ENCODE measurements at places on chromosomes 1 and 21.

- no peak for DNase-seq
These were observed 280 bp downstream of the CREB3L4 start for GRCh38 chr1:153968000-153968363.

DNA sequence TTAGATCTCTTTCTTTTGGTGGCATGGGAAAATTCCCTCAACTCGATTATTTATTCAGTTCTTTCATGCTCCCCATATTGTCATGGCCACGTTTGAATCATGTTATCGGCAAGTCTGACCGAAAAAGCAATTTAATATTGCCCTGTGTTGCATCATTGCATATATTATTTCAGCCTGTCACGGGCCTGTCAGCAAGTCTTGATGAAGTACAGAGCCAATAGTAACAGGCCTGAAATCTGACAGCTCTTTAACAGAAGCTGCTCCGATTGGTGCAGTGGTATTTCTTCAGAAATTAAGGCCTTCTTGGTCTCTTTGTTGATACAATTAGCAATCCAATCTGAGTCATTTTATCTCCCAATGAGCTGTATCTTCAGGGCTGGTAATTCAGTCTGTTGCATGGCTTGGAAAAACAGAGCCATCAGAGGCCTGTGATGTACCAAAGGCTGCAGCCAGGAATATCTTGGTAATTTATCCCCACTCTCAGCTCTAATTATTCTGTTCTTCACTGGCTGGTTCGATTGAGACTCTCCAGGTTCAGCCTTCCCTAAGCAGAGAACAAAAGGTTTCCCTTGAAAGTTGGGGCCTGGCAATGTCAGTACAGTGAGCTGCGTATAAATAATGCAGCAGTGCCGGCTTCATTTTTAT lies 149.5 kb downstream of the FGGY start:
- DNase-seq = no peak

DNA sequence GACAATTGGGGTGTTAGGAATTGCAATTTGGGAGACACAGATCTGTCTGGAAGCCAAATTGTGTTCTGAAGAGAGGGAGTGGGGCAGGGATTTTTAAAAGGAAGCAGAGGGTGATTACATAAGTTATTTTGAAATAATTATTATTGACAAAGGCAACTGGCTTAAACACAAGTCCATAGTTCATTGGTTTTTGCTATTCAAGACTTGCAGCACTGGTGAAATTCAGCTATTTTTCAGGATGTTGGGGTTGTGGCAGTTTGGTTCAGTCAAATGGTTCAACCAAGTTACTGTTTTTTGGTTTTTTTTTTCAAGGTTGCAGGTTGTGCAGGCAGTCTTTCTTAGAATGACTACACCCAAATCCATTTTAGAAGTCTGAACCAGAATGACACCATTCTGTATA lies 300.0 kb upstream of the DEPDC1 start:
- no peak for DNase-seq

DNA sequence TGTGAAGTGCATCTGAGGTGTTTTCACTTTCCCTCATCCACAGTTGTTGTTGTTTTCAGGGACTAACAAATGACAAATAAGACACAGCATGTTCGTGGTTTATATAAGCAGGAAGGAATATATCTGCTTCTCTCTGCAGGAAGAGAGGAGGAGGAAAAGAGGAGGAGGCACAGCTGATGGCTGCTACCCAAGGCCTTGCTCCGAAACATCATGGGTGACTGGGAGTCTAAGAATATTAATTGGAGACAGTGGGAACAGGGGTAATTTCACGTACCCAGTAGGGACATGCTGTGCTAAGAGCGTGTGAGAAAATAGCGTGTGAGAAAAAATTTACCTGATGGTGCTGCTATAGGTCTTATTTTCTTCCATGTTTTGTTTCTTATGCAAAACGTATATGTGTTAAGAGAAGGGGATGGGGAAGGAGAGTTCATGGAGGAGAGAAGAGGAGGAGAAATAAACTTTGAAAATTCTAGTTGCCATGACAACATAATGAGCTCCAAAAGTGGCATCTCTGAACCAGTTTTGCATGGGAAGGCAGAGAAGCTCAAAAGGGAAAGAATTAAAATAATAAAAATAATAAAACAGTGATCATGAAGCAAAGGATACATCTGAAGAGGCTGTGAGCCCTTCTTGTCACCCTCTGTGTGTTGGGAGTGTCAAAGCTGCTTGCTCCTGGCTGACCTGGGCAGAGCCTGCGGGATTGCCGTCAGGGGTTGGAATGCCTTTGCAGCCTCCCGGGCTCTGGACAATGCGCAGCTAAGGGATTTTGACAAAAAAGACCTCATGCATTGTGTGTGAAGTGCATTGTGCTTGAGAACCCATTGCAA lies 192.0 kb downstream of the CACNA1E start:
- no peak for DNase-seq

DNA sequence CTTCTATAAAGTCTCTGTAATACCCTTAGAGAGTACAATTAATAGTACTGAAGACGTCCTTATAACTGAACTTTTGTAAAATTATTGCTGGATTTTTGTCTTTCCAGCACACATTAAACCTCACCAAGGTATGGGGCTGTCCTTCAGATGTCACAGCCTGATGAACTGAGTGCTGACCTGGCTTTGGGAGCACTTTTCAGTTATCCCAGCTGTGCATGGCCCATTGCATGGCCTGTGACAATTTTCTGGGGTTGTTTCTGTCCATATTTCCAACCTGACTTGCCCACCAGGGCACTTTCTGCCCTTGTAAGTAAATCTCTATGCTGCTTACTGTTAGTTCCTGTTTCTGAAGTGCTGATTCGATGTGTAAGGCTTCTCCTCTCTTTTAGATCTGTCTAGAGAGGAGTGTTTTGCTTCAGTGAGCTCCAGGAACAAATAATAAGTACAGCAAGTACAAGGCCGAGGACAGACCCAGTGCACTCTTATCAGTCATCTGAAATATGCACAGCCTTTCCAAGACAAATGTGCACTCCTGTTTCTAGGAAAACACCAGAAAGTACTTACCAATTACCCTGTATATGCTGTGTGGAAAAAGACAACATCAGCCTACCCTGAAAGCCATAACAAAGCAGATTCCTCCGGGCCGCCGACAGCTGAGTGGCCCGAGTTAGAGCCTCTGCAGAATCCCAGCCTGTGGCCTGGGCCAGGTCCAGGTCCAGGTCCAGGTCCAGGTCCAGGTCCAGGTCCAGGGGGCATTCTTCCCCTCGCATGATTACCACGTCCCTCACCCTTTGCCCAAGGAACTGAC lies 121.7 kb downstream of the DHRS3 start:
- no peak for DNase-seq

- no peak for DNase-seq
These were observed 7.3 kb downstream of the OR2C3 start for GRCh38 chr1:247528812-247529474.

DNA sequence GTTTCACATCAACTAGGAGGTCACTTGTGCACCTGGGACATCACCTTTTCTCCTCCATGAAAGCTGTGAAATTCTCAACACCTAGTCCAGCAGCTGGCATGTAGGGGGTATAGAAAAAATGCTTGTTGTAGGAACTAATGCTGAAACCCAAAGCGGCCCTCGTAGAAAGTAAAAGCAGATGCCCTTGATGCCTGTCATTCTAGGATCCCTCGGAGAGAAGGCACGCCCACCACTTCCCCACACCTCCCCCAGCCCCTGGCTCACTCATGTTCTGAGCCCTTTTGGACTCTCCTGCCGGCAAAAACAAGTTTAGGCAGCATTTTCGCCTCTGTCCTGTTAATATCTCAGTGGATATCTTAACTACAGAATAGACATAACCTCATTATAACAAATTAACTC lies 36.5 kb downstream of the RIPK4 start:
- DNase-seq = no peak

DNA sequence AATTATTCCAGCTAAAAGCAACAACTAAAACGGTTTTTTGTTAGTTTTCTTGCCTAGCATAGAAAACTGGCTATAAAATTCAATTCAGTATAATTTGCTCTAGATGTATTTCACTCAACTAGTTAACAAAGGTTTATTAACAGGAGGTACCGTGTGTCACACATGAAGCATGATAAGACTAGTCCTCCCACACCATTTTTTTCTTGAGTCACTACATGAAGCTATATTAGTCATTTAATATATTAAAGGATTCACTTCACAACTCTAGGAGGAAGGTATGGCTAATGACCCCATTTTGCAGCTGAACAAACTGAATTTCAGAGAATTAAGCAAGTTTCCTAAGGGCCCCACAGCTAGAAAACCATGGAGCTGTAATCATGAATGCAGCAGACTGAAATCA lies 307.8 kb upstream of the USP25 start:
- no peak for DNase-seq

DNA sequence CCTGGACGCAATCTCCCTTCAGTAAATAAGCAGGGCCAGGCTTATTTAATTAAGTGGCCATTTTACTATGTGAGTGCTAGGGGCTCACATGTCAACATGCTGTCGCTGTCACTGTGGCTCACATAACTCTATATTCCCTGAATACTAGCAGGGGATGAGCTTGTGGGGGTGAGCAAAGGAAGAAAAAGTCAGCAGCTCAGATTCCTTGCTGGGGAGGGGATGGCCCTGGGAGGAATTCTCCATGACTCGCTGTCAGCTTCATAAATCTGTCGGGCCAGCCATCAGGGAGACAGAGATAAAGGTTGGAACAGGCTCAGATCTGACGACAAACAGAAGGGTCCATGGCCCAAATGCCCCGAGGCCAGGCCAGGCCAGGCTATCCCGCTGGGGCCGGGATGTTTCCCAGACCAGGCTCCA lies 26.0 kb upstream of the PLEKHG5 start:
- no peak for DNase-seq

DNA sequence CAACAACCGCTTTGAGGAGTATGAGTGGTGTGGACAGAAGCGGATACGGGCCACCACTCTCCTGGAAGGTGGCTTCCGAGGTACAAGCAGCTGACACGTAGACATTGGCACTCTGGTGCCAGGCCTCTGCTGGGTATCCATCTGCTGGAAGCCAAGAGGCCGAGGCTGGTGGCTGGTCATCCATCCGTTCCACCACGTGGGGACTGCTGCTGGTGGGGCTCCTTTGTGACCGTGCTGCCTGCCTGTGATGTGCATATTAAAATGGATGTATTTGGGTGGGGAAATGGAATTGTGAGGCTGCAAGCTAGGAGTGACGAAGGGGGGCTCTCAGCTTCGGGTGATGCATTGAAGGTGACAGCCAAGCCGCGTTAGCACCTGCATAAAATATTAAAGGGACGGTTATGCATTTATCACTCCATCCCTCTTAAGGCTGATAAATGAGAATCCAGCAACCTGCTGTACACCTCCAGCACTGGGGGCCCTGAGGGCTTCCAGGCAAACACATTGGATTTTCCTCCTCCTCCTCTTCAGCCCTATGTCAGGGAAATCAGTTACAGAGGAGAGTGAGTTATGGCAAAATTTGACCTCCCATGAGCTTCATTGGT lies 38.1 kb downstream of the TMEM53 start:
- no peak for DNase-seq

DNA sequence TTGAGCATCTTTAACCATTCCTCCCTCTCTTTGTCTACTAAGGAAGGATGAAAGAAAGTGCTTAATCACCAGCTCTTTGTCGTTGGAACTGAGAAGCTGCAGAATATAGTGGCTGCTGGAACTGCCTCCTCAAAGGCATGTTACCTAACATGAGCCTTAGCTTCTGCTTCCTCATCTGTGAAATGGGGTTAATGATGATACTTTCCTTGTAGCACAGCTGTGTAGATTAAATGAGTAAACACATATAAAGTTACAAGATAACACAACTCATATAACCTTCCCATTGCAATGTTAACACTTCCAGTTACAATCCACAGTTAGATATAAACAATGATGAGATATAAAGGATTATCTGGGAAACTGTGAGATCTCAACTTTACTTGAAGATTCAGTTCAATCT lies 48.4 kb upstream of the ZNF326 start:
- DNase-seq = no peak

- no peak for DNase-seq
These were observed 2219.4 kb downstream of the NCAM2 start for GRCh38 chr21:23217597-23217996.

DNA sequence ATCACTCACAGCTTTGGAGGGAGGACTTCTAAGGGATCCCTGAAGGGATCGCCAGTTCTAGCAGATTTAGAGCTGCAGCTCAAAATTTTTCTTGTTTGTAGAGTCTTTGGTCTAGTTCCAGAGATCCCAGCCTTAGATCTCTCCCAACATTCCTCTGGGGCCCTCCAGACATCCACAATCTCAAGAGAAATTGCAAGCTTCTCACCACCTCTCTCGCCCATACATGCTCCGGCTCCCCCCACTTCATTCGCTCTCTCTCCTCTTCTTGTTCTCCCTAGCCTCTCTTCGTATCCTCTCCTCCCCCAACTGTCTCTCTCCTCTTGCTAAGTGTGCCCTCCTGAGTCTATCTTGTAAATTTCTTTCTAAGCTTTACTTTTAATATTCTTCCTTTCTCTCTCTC lies 15.1 kb upstream of the TUT4 start:
- no peak for DNase-seq

- DNase-seq = no peak
These were observed 3.3 kb upstream of the TAGLN2 start for GRCh38 chr1:159928491-159929050.

- no peak for DNase-seq
These were observed 53.1 kb upstream of the ZNF648 start for GRCh38 chr1:182114627-182115023.

GRCh38 chr1:30267856-30268255 lies 455.5 kb downstream of the MATN1 start:
- DNase-seq = no peak

DNA sequence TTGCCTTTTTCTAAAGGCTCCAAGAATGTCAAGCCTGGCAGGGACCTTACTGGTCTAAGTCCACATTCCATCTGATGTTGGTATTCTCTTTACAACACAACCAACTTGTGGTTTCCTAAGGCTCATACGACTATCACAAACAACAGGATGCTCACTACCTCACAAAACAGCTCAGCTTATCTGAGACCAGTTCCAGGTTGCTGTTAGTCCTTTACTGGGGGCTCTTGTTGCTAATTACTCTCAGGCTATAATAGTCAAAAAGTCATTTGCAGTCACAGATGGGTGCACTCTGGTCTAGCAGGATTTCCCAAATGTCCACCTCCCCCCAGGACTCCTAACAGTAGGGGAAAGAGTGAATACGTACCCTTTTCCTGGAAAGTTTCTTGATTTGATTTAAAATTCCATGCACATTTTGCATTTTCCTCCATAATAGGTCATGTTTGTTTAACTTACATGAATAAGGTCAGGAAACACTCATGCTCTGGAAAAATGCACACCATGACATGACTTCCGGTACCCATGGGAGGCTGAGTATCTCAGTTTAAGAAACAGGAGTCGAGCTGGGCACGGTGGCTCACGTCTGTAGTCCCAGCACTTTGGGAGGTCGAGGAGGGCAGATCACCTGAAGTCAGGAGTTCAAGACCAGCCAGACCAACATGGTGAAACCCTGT lies 16.0 kb downstream of the LCK start:
- DNase-seq = no peak

- DNase-seq = no peak
These were observed 836 bp upstream of the GBP4 start for GRCh38 chr1:89199525-89200031.

- DNase-seq = no peak
These were observed 48.9 kb upstream of the SLC2A1 start for GRCh38 chr1:43007377-43008114.

Data from stimulated activated CD8-positive, alpha-beta memory T cell treated with anti-CD3 and anti-CD28 coated beads, Interleukin-7, amount 100 ng/mL, for 1 hour (primary cell).